ENCODE measurements at places on chromosomes 2 and 18. TPM values are rescaled to one million over a fixed set of nuclear protein-coding genes. Genes with fewer than 3 reads are reported as not detected.

The PLGLB1 gene
- total RNA-seq = 0.26 TPM

The EPAS1 gene
- total RNA-seq = 99.0 TPM

The FNDC4 gene
- 87.1 TPM for total RNA-seq

The CHRNG gene
- not detected for total RNA-seq

The TMEM17 gene
- 2.2 TPM for total RNA-seq

The ASXL3 gene
- 0.13 TPM for total RNA-seq

The SLC20A1 gene
- total RNA-seq = 144 TPM

The LINC00305 gene
- not detected for total RNA-seq

The SKOR2 gene
- not detected for total RNA-seq

The POTEJ gene
- not detected for total RNA-seq

The CTDP1 gene
- 20.7 TPM for total RNA-seq

The COL6A3 gene
- total RNA-seq = 651 TPM

The GPR35 gene
- total RNA-seq = 0.19 TPM

The CHST10 gene
- 4.5 TPM for total RNA-seq

The ERICH2 gene
- total RNA-seq = not detected

The DNAJB2 gene
- total RNA-seq = 39.4 TPM

The HOXD1 gene
- total RNA-seq = not detected

The RDH14 gene
- total RNA-seq = 36.6 TPM

The KIAA2012 gene
- total RNA-seq = not detected

The CXCR1 gene
- not detected for total RNA-seq

The RPRM gene
- total RNA-seq = not detected

The BMP10 gene
- total RNA-seq = not detected

The IL36A gene
- not detected for total RNA-seq

The EFHD1 gene
- total RNA-seq = 1.1 TPM

The CTLA4 gene
- not detected for total RNA-seq

The UGT1A6 gene
- not detected for total RNA-seq

The NUP35 gene
- total RNA-seq = 13.1 TPM

The GMCL1 gene
- 7.0 TPM for total RNA-seq

The C2orf81 gene
- total RNA-seq = 1.1 TPM

The UBE2E3 gene
- 86.0 TPM for total RNA-seq

The TEKT4 gene
- total RNA-seq = not detected

The HOXD11 gene
- total RNA-seq = not detected

The PDE1A gene
- 95.7 TPM for total RNA-seq

The CD226 gene
- 0.53 TPM for total RNA-seq

The ZDBF2 gene
- 10.9 TPM for total RNA-seq

The POTEC gene
- not detected for total RNA-seq

The CRACDL gene
- 0.13 TPM for total RNA-seq

The NEB gene
- total RNA-seq = 0.53 TPM
